ENCODE measurements at places on chromosomes 1 and 21.
A peak's percentile ranks its signal among the peaks of the same experiment; 100 is the strongest.

- no peak for DNase-seq
Observed at GRCh38 chr1:243713470-243714186, 136.4 kb downstream of the AKT3 start.

GRCh38 chr1:68328490-68328889 is 96.2 kb upstream of the WLS start:
- DNase-seq: no peak

DNA sequence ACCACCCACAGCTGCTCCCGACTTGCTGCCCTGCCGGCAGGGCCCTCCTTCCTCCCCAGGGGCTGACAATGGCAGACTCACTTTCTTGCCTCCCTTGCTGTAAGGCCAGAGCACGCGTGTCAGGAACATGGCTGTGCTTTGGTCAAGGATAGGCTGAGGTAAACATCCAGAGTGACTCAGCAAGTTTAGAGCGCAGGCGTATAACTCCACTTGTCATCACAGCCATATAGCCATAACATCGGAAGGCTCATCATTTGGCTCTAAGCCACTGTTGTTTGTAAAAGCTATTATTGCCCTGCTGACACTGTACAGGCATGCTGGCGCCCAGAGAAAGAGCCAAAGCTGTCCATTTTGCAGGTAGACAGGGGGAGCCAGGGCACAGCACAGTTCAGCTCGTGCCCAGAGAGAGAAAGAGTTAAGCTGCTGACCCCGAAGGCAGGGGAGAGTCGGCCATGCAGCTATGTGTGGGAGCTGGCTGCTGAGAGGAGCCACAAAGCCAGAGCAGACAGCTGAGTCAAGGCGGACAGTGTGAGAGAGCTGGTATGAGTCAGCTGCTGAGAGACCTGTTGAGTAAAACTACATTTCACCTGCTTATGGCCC is 60.6 kb downstream of the GNG4 start:
- peak; percentile 91 for DNase-seq

GRCh38 chr21:33360881-33361602 is 36.3 kb downstream of the IFNAR1 start:
- DNase-seq: peak; percentile 81
